ENCODE measurements at places on chromosomes 4 and X.
A peak's percentile ranks its signal among the peaks of the same experiment; 100 is the strongest.

- no peak for DNase-seq
Measured at GRCh38 chrX:14916017-14916674, 42.9 kb downstream of the MOSPD2 start.

GRCh38 chr4:142983065-142983464 is 137.0 kb upstream of the INPP4B start:
- no peak for DNase-seq

GRCh38 chr4:41332510-41333054 is 75.9 kb downstream of the UCHL1 start:
- DNase-seq = no peak

- no peak for DNase-seq
Measured at GRCh38 chr4:130329036-130329435, 1233.1 kb downstream of the C4orf33 start.

DNA sequence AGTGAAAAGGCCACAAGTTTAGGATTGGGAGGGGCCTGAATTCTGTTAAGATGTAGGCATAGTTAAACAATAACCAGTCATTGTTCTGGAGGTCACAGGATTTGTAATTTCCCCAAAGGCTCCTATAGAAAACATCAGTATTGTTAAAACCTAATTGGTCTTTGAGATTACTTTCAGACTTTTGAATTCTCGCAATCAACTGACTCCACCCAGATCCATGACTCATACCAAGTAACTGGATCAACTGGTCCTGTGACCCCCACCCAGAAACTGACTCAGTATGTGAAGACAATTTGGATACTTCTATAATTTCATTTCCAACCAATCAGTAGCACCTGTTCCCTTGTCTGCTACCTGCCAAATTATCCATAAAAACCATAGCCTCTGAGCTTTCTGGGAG is 28.4 kb downstream of the MAGEB16 start:
- DNase-seq = no peak

GRCh38 chr4:37812713-37813112 is 13.8 kb upstream of the PGM2 start:
- no peak for DNase-seq

- DNase-seq = no peak
Measured at GRCh38 chr4:178970433-178971140, 1528.3 kb upstream of the AGA start.

DNA sequence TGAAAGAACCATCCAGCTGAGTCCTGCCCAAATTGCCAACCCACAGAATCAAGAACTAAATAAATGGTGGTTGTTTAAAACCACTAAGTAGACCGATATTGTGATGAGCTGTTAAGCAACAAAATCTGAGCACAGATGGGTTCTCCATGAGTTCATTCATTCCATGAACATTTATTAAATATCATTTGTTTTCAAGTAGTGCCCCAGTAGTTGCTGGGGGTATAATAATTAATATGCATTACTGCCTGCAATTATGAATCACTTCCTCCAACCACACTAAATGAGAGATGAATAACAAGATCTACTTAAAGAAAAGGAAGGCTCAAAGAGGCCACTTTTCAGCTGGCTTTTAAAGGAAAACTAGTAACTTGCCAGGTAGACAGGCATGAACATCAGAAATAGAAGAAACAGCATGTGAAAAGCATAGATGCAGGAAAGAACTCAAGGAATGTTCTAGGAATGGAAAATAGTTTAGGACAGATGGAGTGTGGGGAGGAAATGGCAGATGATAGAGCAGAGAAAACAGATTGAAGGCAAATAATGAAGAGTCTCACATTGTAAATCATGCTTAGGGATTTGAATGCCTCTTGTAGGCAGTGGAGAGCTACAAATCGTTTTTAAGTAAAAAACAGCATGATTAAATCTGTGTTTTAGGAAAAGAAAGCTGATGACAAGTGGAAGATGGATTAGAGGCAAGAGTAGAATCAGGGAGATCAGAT is 641.7 kb upstream of the DIPK2B start:
- no peak for DNase-seq

GRCh38 chr4:1753697-1754311 is 32.5 kb downstream of the TACC3 start:
- no peak for DNase-seq

DNA sequence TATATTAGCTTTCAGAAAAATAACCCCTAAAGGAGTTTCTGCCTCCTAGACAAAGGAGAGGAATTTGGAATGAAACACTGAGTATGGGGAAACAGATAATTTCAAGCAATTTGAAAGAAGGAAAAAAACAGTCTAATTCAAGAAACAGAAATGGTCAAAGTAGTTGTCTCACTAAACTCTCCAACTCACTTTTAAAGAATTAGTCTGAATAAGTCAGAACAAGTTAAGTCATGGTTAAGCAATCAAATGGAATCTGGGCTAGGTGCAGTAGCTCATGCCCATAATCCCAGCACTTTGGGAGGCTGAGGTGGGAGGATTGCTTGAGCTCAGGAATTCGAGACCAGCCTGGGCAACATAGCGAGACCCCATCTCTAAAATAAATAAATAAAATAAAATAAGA is 95.7 kb upstream of the GRIA3 start:
- no peak for DNase-seq

GRCh38 chrX:2521927-2522386 is 21.2 kb upstream of the DHRSX start:
- DNase-seq = no peak

- no peak for DNase-seq
Measured at GRCh38 chr4:177483760-177484159, 41.5 kb upstream of the AGA start.

DNA sequence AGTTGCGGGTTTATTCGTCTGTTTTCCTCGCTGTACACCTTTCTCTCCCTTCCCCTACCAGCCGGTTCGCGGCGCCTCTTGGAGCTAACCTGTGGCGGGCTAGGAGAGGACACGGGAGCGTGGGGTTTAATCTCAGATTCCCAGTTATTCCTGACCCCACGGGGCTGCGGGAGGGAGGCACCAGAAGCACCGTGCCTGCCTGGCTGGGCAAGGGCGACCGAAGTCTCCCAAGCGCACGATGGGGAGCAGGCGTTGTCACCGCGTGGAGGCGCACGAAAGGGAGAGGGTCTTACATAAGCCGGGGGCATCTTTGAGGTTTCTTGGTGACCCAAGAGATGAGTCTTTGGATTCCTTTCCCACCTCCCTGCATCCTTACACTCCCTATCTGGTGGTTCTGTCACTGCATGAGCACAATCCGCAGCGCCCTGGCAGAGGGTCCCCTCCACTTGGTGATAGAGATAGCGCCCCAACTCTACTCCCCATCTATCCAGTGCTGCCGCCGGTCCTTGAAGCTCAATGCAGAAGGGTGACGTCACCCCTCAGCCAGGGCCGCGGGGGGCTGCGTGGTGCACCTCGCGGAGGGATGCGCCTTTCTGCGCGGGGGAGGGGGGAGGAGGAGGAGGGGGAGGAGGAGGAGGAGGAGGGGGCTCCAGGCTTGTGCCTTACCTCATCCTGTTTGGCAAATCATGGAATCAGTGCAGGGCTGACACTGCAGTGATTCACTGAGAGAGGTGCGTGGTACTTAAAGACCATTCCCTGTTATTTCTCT is 793 bp downstream of the TSPAN7 start:
- DNase-seq = peak; percentile 3

- no peak for DNase-seq
Measured at GRCh38 chr4:175514174-175514573, 297.9 kb downstream of the GPM6A start.

DNA sequence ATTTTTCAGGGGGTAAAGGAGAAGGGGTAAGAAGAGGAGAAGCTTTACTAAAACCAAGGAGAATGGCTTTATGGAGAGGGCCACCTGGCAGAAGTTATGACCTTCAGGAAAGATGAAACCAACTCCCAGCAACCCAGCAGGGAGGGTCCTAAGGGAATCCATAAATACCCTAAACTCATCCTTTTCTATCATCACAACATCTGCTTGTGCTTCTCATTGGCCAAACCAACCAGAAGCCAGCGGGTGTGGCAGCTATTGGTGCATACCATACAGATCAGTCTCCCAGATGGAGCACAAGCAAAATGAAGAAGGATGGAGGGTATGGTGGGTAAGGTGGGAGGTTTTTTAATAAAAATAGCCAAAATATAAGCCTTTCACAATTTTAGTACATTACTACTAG is 58.5 kb upstream of the ARSJ start:
- no peak for DNase-seq

- DNase-seq = no peak
Measured at GRCh38 chrX:70456256-70456655, 11.6 kb downstream of the DLG3 start.

GRCh38 chr4:77817304-77818072 is 1.7 kb downstream of the CNOT6L start:
- DNase-seq = peak; percentile 6

DNA sequence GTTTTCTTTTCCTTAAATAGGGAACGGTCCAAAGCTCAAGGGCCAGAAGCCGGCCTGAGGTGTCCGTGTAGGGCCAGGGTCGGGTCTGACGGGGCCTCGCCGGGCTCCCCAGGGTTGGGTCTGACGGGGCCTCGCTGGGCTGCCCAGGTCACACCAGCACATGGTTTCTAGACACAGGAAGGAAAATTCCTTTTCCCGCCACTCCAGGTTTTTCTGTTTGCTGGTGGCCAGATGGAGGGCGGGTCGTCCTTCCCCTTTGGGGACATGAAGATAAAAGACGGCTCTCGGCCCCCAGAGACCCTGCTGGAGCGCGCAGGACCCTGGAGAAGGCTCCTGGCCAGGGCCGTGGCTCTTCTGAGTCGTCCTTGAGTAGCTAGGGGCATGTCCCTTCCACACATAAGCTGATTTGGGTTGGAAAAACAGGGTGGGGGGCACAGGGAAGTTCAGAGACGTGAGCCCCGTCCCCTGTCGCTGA is 35.1 kb downstream of the PIGG start:
- no peak for DNase-seq

- DNase-seq = no peak
Measured at GRCh38 chr4:187782286-187782824, 213.2 kb upstream of the ZFP42 start.

DNA sequence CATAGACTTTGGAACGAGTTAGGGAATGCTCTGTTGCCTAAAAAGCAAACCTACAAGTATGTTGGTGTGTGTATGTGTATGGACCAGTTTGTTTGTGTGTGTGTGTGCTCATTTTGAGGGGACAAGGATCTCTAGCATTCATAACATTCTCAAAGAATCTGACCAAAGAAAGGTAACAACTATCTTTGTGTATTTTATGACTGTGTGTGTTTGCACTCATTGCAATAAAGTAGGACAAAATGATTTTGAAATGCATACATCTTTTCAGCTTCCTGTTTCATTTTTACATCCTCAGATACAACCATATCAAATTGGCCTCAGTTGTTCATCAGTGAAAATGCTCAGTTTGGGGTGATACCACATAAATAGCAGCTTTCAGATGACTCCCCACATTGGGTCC is 8.3 kb upstream of the XK start:
- DNase-seq = no peak

- no peak for DNase-seq
Measured at GRCh38 chrX:133985164-133985966, at the start of gene GPC3. Gene GPC3, minus strand, starts transcription at chrX:133985594.

- no peak for DNase-seq
Measured at GRCh38 chrX:15721911-15722310, 16.2 kb upstream of the CA5B start.

DNA sequence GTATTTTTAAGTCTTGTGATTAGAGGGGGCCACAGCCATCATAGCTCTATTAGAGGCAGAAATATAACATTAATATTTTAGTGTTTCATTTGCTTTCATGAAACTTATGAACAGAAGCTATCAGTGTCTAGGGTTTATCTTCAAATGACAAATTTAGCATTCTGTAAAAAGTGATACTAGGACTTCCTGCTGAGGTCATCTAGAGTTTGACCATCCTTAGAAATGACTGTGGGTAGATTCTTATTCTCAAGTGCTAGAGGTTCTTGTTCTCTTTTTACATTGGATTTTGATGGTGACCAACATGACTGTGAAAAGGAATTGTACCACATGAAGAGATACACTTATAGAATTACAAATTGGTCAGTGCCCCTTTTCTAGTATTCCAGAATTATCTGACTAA is 568.6 kb downstream of the RPA4 start:
- DNase-seq = no peak

DNA sequence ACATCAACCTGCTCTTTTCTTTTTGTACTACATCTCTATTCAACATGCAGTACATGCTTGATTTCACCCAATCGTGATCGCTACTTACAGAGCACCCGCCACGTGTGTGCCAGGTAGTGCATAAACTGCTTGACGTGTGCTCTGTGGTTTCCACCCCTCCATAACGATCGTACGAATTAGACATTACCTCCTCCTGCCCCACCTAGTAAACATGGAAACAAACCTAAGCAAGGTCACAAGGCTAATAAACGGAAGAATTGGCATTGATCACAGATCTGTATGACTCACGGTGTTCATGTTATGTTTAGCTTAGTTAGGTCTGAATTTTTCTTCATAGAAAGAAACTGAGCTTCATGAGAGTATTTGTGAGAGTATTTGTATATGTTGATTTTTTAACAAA is 64.1 kb downstream of the STX18 start:
- DNase-seq = no peak
